ENCODE measurements at places on chromosomes 2 and 18.

DNA sequence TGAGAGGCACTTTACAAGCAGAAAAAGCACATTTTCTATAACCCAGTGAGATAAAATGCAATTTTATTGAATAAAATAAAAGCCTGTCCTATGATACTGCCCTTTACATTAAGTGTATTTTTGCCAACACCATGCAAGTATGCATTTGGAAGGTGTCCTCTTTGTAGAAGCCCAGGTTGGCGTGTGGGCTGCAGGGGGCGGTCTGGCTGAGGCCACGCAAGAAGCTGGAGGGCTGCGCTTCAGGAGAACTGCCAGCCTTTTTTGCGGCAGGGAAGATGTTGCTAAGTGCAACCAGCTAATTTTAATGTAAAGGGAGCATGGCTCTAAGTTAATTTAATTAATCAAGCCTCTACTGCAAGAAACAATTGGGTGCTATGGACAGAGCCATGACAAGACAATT, 562.8 kb upstream of the SALL3 start:
- no peak for DNase-seq

DNA sequence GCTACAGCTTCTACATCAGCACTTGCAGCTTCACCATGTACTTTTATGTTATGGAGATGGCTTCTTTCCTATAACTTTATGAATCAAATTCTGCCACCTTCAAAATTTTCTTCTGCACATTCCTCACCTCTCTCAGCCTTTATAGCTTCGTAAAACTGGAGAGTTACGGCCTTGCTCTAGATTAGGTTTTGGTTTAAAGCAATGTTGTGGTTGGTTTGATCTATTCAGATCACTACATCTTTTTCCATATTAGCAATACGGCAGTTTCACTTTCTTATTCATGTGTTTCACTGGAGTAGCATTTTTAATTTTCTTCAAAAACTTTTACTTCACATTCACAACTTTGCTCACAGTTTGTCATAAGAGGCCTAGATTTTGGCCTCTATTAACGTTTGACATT, 242.9 kb upstream of the GYPC start:
- DNase-seq = no peak

DNA sequence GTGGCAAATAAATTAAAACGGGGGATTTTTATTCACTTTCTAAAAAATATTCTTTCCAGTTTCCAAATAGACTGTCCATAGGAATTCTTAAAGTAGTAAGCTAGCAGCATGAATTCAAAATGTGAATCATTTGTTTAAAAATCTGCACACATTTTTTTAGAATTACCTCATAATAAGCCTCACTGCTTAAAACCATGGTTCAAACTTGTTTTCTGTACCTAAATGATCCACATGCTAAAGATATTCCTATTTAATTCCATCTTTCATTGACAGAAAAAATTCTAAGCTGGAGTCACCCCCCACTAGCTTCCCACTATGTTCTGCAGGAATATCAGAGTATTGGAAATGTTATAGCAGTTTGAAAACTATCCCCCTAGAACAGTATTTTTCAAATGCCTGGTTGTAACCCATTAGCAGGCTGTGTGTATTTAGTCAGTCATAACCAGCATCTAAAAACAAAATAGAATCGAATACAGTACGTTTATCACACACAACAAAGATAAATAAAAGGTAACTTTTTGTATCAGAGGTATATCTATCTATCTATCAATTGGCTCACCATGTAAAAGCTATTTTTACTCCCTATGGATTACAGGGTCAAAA, 11.2 kb upstream of the IKZF2 start:
- no peak for DNase-seq

- DNase-seq = no peak
Measured at GRCh38 chr18:70028084-70028483, 80.4 kb upstream of the CD226 start.

- DNase-seq = no peak
Measured at GRCh38 chr2:234025466-234025865, 25.0 kb upstream of the SPP2 start.

DNA sequence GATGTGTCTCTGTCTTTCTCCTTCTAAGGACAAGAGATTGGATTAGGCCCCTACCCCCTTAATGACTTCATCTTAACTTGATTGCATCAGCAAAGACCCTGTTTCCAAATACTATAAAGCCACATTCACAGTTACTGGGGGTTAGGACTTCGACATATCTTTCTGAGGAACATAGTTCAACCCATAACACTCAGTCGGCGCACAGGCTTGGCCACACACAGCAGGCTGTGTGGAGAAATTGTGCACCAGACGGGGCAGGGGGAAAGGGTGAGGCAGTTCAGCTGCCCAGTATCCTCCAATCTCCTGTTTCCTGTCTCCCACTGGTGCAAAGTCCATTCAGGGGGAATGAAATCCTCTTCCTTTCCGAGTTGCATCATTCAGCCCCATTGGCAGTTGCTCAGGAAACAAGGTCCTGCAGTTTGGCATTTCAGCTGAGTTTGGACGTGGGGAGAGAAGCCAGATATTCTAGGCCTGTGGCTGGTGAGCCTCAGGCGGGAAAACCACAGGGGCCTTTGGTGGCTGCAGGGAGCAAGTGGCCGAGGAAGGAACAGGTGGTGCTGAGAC, 9.4 kb upstream of the RAPGEF4 start:
- DNase-seq = no peak

Measured in T47D (cell line).